ENCODE measurements at places on chromosomes 12 and 14.

DNA sequence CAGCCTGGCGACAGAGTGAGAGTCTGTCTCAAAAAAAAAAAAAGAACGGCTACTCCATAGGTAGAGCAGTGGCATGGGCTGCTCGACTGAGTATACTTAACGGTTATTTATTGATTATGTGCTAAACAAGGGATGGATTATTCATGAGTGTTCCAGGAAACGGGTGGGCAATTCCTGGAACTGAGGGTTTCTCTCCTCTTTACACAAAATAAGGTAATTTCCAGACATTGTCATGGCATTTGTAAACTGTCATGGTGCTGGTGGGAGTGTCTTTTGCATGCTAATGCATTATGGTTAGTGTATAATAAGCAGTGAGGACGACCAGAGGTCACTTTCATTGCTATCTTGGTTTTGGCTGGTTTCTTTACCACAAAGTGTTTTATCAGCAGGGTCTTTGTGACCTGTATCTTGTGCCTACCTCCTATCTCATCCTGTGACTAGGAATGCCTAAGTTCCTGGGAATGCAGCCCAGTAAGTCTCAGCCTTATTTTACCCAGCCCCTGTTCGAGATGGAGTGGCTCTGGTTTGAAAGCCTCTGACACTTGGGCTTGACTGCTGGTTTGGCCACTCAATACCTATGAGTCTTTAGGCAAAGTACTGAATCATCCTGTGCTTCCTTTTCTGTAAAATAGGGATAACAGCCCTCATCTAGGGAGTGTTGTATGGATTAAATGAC is 3.2 kb downstream of the DGLUCY start:
- DNase-seq, result no peak

- DNase-seq, result no peak
These were observed 5.7 kb downstream of the ETFRF1 start for GRCh38 chr12:25200703-25201102.

GRCh38 chr12:46370380-46370734 is 2.2 kb downstream of the SLC38A2 start:
- DNase-seq, result no peak

DNA sequence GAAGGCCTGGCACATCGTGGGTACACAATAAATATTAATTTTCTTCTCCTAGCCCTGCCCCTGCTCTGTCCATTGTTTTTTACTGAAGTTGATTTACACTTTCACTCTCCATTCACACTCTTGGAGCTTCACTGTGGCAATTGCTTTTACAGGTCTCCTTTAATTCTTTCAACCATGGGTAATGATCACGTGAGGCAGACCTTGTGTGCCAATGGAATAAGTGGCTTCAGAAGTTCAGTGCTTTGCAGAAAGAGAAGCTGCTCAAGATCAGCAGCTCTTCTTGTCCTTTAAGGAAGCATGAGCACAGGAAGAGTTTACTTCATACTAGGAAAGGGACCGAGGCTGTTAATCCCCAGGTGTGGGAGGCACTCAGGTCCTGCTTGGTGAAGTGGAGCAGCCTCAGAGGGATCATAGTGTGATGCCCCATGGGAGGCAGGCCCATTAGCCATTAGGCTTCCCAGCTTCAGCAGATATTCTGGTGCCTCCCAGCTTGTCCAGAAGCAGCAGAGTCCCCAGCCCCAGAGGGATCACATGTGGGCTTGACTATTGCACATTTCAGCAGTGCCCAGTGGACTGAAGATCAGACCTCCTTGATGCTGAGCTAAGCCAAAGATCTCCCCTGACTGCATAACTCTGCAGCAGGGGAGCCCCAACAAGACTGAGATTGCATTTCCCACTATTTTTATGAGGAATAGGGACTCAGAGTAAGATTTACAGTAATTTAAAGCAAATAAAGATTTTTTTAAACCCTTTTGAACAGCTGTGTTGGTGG is 5.0 kb upstream of the SLC35F4 start:
- no peak for DNase-seq

DNA sequence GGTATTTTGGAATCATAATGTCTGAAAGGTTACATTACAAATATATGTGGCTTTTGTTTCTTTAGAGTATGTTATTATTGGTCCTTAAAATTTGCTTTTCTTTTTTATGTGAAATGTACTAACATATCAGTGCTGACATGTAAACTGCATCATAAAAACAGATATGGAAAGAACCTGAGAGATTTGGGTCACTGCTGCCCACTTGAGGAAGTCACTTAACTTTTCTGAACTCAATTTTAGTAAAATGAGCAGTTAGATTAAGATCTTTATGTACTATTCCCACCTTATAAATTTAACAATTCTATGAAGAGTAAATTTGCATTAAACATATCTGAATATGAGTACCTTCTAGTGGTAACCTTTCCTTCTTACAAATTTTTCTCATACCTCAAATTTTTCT is 7.5 kb downstream of the PTGR2 start:
- DNase-seq, result no peak

DNA sequence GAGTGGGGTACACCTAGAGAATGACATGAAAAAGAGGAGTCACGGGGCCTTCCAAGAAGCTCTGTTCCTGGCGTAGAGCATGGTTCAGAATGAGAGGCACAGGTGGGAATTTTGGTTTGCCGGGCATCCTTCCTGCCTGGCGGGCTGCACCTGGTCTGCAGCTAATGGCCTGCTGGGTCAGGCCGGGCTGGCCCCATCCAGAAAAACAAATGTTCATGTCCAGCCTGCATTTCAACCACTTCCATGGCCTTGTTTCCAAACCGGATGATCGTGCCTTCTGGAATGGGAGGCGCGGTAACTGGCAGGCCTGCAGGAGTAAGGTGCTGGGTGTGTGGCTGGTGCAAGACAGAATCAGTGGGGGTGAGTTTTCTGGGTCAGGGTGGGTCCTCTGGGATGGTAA is 14.4 kb downstream of the TEAD4 start:
- no peak for DNase-seq

DNA sequence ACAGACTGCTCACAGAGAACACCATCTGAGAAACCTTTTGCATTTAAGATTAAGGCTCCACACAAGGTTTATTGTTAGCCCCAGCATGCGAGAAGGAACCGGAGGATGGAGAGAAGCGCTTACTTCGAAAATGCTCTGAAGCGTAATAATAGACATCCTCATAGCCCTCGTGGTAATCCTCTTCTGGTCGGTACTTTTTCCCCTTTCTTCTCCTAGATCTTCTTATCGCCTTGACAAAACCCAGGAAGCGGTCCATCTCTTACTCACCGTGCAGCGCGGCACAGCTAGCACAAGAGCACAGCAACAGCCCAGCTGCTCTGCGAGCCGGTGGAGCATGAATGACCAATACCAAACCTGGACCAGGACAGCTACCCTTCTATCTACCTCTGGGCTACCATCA is 125.1 kb upstream of the GRIP1 start:
- no peak for DNase-seq

DNA sequence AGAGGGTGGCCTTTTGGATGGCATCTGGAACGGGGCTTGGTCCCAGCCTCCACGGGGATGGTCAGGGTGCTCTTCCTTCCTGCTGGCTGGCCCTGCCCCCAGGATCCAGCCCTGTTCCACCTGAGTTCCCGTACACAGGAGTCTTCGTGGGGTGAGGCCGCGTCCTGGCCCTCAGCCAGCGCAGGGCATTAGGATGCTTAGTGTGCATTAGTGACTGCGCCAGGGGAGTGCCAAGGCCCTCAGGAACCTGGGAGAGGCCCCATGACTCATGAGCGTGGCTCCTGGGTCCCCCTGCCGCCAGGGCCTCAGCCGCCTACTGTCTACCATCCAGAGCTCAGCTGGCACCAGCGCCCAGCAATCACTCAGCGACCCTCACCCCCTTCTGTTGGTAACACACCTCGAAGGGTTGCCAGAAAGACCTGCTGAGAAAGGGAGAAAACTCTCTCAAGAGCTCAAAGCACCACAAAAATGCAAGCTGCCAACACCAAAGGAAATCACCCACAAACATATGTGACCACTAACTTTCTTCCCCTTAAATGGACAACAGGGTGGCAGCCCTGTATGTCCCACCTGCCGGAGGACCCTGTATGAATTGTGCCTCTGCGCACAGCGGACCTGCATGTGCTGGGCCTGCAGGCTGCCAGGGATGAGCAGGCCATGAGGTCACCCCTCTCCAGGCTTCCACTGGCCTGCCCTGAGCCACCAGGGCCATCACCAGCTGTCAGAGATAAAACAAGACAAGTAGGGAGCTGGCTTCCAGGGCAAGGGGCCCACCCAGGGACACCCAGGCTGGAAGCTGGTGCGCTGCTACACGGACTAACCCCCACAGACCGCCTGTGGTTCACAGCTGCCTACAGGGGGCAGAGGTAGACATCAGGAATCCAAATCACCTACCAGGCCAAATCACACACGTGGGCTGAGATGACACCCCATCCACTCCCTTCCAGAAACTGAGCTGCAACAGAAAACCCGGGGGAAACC is 28.7 kb downstream of the CCDC85C start:
- DNase-seq, result no peak

GRCh38 chr14:36955376-36955775 is 217.0 kb downstream of the SLC25A21 start:
- DNase-seq, result no peak

DNA sequence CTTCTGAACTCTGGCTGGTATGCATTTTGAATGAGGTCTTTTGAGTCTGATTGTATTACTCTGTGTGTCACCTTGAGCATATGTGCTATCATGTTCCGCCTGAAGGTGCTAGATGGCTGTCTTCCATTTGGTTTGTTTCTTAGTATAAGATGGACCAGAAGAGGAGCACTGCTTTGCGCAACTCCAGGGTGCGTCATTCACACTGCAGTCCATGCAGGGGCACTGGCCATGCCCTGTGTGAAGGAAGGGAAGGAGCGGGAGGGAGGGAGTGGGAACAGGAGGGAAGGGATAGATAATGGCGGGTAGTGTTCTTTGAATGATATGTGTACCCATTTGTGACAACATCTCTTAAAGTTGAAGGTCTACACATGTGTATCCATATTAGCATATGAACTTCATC is 8.2 kb downstream of the ZFHX2 start:
- no peak for DNase-seq

GRCh38 chr12:121212875-121213274 is 2.9 kb downstream of the P2RX4 start:
- DNase-seq, result no peak

DNA sequence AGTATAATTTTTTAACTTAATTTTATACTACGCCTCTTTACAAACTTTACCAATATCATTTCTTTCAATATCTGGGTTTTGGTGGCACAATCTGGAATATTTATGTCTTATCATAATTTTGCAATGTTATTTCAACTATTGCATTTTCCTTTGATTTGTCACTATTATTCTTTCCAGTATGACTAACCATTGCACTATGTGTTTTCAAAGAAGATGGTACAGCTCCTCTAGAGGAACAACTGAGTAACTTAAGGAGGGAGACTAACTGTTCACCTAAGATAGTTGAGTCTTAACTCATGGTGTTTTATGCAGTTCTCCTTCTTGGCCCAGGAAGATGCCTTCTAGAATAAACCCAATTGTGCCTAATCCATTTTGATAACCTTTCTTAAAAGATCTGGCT is 60.5 kb upstream of the KIF21A start:
- DNase-seq, result no peak

GRCh38 chr12:113443030-113443539 is 20.9 kb downstream of the SDSL start:
- no peak for DNase-seq

GRCh38 chr12:83818881-83819280 is 1093.7 kb downstream of the SLC6A15 start:
- no peak for DNase-seq

DNA sequence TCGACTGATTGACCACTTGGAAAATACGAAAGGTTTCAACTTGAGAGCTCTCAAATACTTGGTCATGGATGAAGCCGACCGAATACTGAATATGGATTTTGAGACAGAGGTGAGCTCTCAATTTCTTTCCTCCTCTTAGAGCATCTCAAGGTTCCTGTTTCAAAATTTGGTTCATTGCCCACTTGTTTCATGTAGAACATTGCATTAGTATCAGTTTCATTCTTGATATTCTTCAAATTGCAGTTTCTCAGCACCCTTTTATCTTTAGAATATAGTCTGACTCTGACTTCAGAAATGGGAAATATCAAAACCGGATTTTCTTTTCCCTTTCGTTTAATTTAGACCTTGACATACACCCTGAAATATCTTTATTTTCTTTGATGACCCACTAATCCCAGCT is 8.8 kb downstream of the DDX47 start:
- no peak for DNase-seq

DNA sequence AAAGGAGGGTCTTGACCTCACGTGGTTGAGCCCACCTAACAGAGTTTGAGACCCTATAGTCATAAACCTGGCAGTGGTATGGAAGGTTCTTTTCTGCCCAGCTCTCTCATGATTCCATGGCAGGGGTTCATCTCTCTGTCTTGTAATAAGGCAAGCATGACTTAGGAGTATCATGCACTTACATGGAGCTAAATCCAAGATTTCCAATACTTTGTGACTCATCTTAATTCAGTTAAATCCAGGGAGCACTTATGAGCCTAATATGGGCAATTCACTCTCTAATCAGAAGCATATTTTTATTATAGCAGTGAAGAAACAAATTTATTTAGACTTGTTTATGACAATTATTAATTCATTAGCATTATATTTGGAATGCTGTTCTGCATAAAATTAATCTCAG is 131.8 kb upstream of the CPSF6 start:
- DNase-seq, result no peak

- no peak for DNase-seq
These were observed 12.9 kb downstream of the SYNE3 start for GRCh38 chr14:95503365-95504134.

DNA sequence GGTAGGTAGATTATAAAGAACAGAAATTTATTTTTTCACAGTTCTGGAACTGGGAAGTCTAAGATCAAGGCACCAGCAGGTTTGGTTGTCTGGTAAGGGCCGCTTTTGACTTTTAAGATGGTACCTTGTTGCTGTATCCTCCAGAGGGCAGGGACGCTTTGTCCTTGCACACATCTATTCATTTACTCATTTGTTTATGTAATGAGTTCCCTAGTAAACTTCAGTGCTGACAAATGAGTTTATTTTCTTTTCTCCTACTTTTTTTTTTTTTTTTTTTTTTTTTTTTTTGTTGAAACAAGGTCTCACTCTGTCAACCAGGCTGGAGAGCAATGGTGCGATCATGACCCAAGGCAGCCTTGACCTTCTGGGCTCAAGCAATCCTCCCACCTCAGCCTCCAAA is 195.7 kb downstream of the FBXL14 start:
- DNase-seq, result no peak

- DNase-seq, result no peak
These were observed 13.9 kb upstream of the VRK1 start for GRCh38 chr14:96783043-96783914.

GRCh38 chr12:21456291-21456780 is 18.9 kb downstream of the PYROXD1 start:
- no peak for DNase-seq

DNA sequence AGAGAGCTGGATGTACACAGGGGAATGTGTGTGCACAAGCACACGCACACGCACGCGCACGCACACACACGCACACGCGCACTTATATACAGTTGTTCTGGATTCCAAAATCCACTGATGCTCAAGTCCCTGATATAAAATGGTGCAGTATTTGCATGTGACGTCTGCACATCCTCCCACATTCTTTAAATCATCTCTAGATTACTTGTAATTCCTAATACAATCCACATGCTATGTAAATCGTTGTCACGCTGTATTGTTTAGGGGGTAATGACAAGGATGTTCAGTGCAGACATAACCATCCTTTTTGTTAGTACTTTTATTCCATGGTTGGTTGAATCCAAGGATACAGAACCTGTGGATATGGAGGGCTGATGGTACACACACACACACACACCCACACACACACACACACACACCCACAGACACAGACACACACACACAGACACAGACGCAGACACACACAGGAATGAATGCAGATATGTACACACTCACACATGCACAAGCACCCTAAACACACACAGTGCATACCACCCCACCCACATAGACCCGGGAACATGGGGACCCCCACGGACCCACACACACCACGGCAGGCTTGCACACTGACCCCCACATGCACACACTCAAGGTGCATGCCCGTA is 188.5 kb upstream of the PRMT8 start:
- no peak for DNase-seq

All from stimulated activated CD4-positive, alpha-beta T cell treated with anti-CD3 and anti-CD28 coated beads, Interleukin-1b, Interleukin-23, amount 100 ng/mL, for 1 hour (primary cell).